ENCODE measurements at places on chromosomes 6 and 20. TPM values are rescaled to one million over a fixed set of nuclear protein-coding genes. Genes with fewer than 3 reads are reported as not detected.

GRCh38 chr6:154932515-154933027, 62.5 kb upstream of the TIAM2 start:
- DNase-seq, result no peak

DNA sequence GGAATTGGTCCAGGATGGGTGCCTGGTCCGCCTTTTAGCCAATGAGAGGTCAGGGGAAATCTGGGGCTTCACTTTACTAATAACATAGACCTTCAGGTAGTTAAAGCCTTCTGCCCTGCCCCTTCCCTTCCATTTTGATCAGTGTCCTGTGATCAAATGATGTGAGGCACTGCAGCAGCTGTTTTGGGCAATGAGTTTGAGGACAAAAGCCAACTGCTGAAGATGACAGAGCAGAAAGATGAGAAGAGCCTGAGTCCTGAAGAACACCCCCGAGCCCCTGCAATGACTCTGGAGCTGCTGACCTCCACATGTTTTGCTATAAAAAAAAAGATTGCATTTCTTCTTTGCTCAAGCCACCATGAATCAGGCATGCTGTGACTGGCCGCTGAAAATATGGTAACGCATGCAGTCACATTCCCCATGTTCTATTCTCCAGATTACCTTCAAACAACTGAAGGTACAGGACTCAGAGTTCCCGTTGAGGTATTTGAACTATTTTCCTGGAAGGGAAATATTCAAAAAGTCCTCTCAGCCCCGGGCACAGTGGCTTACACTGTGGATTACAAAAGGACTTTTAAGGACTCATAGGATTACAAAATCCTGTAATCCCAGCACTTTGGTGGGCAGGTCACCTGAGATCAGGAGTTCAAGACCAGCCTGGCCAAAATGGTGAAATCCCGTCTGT, 45.7 kb upstream of the B4GALT5 start:
- DNase-seq, result no peak

The MYH7B gene
- 238 TPM for total RNA-seq

GRCh38 chr6:98579941-98580340, 254.4 kb upstream of the POU3F2 start:
- no peak for DNase-seq

All from cardiac septum (tissue), 1 donor.